Mucosa of gallbladder (tissue), 1 donor: ENCODE measurements at places on chromosomes 11 and 22.

GRCh38 chr11:62721994-62722393 lies 5.3 kb downstream of the HNRNPUL2 start:
- no peak for DNase-seq

DNA sequence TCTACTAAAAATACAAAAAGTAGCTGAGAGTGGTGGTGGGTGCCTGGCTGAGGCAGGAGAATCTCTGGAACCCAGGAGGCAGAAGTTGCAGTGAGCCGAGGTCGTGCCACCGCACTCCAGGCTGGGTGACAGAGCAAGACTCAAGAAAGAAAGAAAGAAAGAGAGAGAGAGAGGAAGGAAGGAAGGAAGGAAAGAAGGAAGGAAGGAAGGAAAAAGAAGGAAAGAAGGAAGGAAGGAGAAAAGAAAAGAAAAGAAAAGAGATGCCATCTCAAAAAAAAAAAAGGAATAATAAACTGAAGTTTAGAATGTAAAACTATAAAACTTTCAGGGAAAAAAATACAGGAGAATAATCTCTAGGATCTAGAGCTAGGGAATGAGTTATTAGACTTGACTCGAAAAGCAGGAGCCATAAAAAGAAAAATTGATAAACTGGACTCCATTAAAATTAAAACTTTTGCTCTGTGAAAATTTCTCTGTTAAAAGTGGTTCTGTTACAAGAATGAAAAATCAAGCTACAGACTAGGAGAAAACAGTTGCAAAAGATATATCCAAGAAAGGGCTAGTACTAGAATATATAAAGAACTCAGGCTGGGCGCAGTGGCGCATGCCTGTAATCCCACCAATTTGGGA lies 13.4 kb upstream of the SEPTIN5 start:
- no peak for DNase-seq

DNA sequence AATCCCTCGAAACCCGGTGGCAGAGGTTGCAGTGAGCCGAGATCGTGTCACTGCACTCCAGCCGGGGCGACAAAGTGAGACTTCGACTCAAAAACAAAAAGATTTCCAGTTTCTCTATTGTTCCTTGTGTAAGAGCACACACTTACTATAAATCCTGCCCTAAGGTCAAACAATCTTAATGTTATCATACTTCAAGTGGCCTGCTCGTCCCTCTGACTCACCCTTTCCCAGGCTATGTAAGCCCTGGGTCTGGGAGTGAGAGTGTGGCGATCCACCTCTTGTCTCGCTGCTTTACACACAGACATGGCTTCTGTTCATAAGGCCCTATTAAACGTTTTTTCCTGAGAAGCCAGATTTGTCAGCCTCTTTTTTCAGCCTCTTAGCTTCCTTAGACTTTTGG lies 24.4 kb upstream of the A4GALT start:
- no peak for DNase-seq

- no peak for DNase-seq
These were observed 111.6 kb downstream of the MIAT start for GRCh38 chr22:26768952-26769351.

- no peak for DNase-seq
These were observed 96.1 kb upstream of the AKIP1 start for GRCh38 chr11:8814923-8815240.

- DNase-seq = peak; percentile 72
These were observed 30.2 kb upstream of the APOBEC3A start for GRCh38 chr22:38927033-38927781.

- DNase-seq = no peak
These were observed 1024.1 kb upstream of the CCDC90B start for GRCh38 chr11:84310268-84310667.

GRCh38 chr11:73663604-73664495 lies 17.5 kb downstream of the PLEKHB1 start:
- DNase-seq = no peak

GRCh38 chr11:124644426-124645280 lies 22.0 kb downstream of the TBRG1 start:
- peak; percentile 44 for DNase-seq
